ENCODE measurements at places on chromosomes 4 and X.

DNA sequence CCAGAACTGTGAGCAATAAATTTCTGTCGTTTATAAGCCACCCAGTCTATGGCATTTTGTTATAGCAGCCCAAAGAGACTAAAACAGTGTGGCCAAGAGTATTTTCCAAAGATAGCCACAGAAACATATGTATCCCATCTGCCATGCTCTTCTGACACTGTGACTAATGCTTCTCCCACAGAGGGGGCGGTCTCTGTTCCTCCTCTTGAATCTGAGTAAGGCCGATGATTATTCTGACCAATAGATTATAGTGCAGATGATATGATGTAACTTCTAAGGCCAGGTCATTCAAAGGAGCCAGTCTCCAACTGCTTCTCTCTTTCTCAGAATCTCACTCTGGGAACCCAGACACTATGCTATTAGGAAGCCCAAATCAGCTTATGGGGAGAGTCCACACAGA, 570.7 kb downstream of the BCOR start:
- DNase-seq = peak; percentile 6

GRCh38 chr4:6257247-6258025, 12.2 kb upstream of the WFS1 start:
- DNase-seq = no peak

- no peak for DNase-seq
Observed at GRCh38 chrX:12447448-12448064, 309.3 kb downstream of the FRMPD4 start.

DNA sequence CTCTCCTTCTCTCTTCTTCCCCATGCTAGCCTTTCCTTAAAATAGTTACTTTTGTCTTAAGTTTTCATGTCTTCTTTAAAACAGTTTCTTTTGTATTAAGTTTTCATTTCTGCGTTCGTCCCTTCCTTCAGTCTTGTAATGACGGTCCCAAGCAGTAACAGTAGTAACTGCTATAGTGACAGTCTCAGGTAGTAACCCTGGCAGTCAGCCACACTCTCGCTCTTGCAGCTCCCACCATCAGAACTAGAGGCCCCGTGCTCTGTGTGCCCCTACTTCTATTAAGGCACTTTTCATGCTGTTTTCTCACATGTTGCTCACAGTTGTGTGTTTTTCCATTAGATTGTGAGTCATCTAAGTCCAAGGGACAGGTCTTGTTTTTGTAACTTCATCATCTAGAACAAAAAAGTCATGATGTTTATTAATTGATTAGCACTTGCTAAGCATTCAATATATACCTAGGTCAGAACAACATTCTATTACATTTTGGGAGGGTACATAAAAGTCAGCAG, 49.3 kb downstream of the C4orf33 start:
- DNase-seq = no peak
